ENCODE measurements at places on chromosomes 7 and 10.

DNA sequence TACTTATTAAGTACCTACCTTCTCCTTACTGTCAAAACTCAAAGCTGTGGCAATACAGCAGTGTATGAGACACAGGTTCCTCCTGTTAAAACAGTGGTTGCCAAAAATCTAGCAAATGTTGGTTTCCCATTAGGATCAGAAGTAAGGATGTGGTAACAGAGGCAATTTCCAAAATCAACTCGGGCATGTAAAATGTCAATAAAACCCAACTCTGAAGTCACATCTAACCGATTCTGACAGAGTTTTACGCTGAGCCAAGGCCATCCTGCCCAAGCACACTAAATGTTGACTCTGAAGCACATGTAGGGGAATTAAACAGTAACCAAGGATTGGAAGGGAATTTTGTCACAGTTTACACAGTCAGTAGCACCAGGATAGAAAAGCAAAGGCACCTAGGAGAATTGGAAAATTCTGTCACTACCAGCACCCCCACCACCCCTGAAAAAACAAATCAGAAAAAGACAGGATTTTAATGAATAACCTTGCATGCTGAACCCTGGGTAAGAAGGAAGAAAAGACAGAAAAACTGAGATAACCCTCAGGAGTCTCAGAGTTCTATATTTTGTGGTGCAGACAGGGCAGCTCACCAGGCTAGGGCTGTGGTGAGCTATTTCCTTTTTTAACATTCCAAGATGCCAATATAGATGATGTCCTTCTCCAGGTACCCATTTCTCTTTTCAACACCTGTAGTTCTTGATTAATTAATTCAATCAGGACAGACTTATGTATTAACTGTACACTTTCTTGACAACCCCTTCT is 119.5 kb downstream of the DOCK4 start:
- DNase-seq: no peak

- no peak for DNase-seq
Measured at GRCh38 chr7:40833191-40833887, 698.5 kb downstream of the SUGCT start.

DNA sequence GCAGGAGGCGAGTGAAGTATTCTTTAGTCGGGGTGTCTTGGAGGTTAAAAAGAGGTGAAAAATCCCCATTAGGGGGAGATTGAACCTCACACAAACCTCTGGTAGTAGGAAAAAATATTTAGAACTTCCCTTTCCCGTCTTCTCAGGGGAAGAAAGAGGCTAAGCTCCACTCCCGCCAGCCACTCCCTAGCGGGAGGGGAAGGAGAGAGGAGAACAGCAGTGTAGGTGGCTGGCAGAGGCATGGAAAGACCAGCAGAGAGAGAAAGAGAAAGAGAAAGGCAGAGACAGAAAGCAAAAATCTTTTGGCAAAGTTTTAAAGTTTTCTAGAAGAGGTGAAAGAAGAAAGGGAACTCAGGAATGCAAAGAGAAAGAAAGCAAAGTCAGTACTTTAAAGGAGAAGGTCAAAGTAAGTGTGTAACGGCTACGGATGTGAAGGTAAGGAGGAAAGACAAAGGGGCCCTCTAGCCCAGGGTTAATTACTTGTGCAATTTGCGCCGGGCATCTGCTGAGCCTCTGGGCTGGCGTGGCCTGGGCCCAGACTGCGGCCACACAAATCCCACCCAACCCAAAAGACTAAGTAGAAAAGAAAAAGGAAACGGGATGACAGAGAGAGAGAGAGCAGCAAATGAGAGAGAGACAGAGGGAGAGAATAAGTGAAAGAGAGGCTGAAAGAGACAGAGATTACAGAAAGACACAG is 72.3 kb upstream of the ZNF746 start:
- DNase-seq: no peak

GRCh38 chr10:16545116-16545736 is 23.5 kb upstream of the C1QL3 start:
- DNase-seq: no peak

GRCh38 chr10:124640538-124641231 is 103.5 kb downstream of the FAM53B start:
- DNase-seq: no peak

GRCh38 chr10:84355106-84355505 is 26.7 kb downstream of the CCSER2 start:
- no peak for DNase-seq

DNA sequence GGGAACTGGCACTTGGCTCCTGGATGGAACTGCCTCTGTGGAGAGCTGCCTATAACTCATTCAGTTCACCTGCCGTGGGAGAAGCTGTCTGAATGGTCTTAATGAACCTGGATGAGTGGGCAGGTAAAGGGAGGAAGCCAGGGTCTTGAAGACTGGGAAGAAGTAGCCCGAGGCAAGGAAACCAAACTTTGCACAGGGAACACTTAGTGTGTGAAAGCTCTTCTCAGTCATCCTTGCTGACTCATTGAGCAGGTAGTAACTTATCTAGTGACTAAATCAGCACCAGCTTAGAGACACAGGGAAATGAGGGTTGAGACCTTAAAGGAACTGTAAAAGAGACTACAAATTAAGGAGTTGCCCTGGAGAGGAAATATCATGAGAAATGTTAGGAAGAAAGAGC is 9.9 kb downstream of the LRRC4 start:
- DNase-seq: no peak

Measured in activated CD4-positive, alpha-beta T cell treated with anti-CD3 and anti-CD28 coated beads for 1 hour (primary cell).